ENCODE measurements at places on chromosomes 5 and 9.
A peak's percentile ranks its signal among the peaks of the same experiment; 100 is the strongest.

- H3K4me1 ChIP-seq: peaks cover 21% of the 10 kb centered on the region
- DNase-seq: no peak
- H3K36me3 ChIP-seq: peaks cover 28% of the 10 kb centered on the region
- H3K27ac ChIP-seq: no peak overlapping the region
- H3K27me3 ChIP-seq: no peaks in the 10 kb centered on the region
Observed at GRCh38 chr9:6415266-6415665, 2.3 kb downstream of the UHRF2 start.

- H3K36me3 ChIP-seq: no peaks in the 10 kb centered on the region
- no peaks in the 10 kb centered on the region for H3K27me3 ChIP-seq
- H3K4me3 ChIP-seq: no peak overlapping the region
- no peak overlapping the region for H3K27ac ChIP-seq
- DNase-seq: no peak
Observed at GRCh38 chr5:131274326-131275063, 10.6 kb downstream of the CDC42SE2 start.

GRCh38 chr9:94918038-94918753, 191.7 kb downstream of the AOPEP start:
- H3K27ac ChIP-seq: peak overlapping the region; percentile 93
- no peaks in the 10 kb centered on the region for H3K27me3 ChIP-seq
- H3K4me1 ChIP-seq: peaks cover 75% of the 10 kb centered on the region
- no peaks in the 10 kb centered on the region for H3K36me3 ChIP-seq

GRCh38 chr5:71790433-71790832, 71.4 kb downstream of the CARTPT start:
- H3K27me3 ChIP-seq: no peaks in the 10 kb centered on the region
- no peak overlapping the region for H3K4me3 ChIP-seq
- no peaks in the 10 kb centered on the region for H3K36me3 ChIP-seq
- no peaks in the 10 kb centered on the region for H3K4me1 ChIP-seq
- no peak overlapping the region for H3K27ac ChIP-seq

GRCh38 chr5:146624179-146624578, 108.2 kb upstream of the GPR151 start:
- no peak overlapping the region for H3K4me3 ChIP-seq
- H3K27ac ChIP-seq: no peak overlapping the region
- H3K36me3 ChIP-seq: no peaks in the 10 kb centered on the region
- no peaks in the 10 kb centered on the region for H3K4me1 ChIP-seq
- DNase-seq: no peak
- no peaks in the 10 kb centered on the region for H3K27me3 ChIP-seq

DNA sequence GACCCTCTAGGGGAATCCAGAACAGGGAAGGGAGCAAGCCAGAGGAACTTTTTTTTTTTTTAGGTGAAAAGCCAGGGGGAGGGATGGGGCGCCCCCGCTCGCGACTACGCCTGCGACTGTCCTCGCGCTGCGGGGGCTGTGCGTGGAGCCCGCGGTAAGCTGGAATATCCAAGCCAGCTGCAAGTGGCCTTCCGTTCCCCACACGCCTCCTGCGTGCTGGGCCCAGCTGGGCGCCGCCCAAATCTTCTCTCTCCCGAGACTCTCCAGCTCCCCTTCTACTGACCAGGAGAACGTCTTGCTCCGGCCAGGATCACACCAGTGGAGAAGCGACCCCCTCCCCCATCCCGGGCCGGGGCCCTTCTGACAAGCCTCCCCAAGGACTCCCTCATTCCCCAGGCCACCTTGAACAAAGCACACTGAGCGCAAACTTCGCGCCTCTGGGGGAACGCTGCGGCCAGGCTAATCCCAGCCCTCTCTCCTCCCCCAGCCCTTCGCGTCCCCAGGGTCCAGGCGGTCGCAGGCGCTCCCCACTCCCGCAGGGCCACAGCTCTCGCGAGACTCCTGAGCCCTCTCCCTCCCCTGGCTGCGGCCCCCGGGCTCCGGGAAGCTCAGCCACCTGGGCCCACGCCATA, 6.6 kb downstream of the BARX1 start:
- no peak for DNase-seq
- H3K4me3 ChIP-seq: no peak overlapping the region
- no peaks in the 10 kb centered on the region for H3K4me1 ChIP-seq
- H3K27me3 ChIP-seq: peaks cover 96% of the 10 kb centered on the region
- H3K36me3 ChIP-seq: no peaks in the 10 kb centered on the region

- no peak overlapping the region for H3K4me3 ChIP-seq
- no peaks in the 10 kb centered on the region for H3K4me1 ChIP-seq
- DNase-seq: no peak
- no peaks in the 10 kb centered on the region for H3K27me3 ChIP-seq
Observed at GRCh38 chr5:881551-881935, 11.1 kb downstream of the BRD9 start.

- no peaks in the 10 kb centered on the region for H3K4me1 ChIP-seq
- no peak overlapping the region for H3K27ac ChIP-seq
- peak; percentile 42 for DNase-seq
- H3K4me3 ChIP-seq: no peak overlapping the region
- H3K27me3 ChIP-seq: no peaks in the 10 kb centered on the region
Observed at GRCh38 chr9:89872913-89873707, 268.3 kb downstream of the GADD45G start.

GRCh38 chr5:81908771-81909170, 63.1 kb upstream of the ATG10 start:
- no peaks in the 10 kb centered on the region for H3K27me3 ChIP-seq
- no peaks in the 10 kb centered on the region for H3K4me1 ChIP-seq

DNA sequence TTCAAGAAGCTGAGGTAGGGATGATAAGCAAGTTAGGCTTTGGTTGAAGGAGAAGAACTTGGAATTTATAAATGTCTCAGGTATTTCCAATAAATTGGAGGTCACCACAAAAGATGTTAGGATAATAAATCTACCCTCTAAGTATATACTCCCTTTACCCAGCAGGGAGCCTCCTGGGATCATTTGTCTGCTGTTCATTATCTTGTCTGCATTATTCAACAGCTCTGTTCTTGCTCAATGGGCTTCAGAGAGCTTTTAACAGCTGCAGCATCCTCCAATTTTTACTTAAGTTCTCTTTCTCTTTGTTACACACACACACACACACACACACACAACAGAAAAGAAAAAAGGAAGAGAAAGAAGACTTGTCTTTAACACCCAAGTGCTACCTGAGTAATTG, 51.7 kb upstream of the VPS13A start:
- peaks cover 4% of the 10 kb centered on the region for H3K27me3 ChIP-seq
- no peaks in the 10 kb centered on the region for H3K4me1 ChIP-seq
- no peak overlapping the region for H3K27ac ChIP-seq
- DNase-seq: no peak

- DNase-seq: no peak
- no peak overlapping the region for H3K27ac ChIP-seq
- H3K4me3 ChIP-seq: no peak overlapping the region
- no peaks in the 10 kb centered on the region for H3K36me3 ChIP-seq
- H3K27me3 ChIP-seq: no peaks in the 10 kb centered on the region
- H3K4me1 ChIP-seq: peaks cover 10% of the 10 kb centered on the region
Observed at GRCh38 chr5:173630724-173631365, 14.4 kb upstream of the BOD1 start.
